ENCODE measurements at places on chromosomes 16 and 17.

DNA sequence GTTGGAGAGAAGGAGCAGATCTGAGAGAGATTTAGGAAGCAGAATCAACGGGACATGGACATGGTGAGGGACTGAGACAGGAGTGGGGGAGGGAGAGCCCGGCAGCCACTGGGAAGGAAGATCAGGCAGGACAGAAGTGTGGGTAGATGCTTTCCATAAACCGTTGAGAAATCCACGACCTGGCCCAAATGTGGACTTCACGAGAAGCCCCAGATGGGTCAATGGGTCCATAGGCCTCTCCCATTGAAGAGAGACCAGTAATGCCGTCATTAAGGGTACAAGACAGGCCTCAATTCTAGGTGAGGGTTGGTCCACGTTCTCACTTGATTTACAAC, 530 bp upstream of the CCL22 start:
- no peak for DNase-seq

DNA sequence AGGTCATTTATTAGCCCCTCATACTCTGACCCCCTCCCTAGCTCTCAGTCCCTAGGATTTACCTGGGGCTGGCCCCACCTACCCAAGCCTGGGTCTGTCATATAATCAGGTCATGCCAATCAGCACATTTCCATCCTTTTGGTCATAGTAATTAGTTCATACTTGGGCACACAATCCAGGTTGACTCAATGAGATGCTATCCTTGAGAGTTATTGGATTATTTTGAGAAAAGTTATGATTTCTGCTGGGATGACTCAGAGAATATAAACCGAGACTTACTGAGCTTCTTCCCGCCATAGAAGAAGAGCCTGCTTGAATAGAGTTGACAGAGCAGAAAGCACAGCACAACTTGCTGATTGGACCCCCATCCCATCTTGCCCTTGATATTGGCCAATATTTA, 331.5 kb downstream of the CBLN1 start:
- no peak for DNase-seq

DNA sequence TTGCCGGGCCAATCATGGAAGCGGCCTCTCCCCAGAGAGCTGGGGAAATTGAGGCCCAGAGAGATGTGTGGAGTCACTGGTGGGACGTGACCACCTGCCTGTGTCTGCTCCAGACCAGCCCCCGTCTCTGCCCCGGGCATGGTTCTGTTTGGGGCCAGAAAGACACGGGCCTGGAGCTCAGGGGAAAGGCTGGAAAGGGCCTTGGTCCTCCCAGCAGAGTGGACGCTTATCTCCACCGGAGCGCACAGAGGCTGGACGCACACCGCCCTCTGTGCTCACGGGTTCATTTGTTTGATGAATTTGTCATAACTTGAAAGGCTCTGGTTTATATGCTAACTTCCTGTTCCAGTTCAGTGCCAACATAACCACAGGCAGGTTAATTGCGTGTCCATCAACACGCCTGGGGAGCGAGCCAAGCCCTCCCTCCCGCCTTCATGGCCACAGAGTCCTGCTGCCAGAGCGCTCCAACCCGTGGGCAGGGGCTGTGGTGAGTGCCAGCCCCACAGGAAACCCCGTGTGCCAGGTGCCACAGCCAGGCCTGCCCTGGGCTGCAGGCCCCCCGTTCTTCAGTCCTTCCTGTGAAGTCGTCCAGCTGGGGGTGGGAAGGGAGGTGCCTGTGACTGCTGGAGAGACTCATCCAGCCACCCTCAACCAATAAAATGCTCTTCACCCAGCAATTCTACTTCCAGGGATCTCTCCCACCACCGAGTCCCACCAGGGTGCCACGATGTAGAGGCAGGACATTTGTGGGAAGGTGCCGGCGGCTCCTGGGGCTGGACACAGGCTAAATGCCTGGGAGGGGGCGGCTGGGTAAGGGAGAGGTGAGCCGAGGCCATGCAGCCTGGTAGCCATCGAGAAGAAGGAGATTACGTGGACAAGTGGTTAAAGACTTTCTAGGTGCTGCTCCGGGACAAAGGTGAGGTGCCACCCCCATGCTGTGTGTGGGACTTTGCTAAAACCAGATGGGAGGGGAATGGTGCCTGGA, 29.4 kb upstream of the BAHCC1 start:
- DNase-seq = no peak

- no peak for DNase-seq
Measured at GRCh38 chr17:74952431-74953133, 16.9 kb downstream of the OTOP3 start.

DNA sequence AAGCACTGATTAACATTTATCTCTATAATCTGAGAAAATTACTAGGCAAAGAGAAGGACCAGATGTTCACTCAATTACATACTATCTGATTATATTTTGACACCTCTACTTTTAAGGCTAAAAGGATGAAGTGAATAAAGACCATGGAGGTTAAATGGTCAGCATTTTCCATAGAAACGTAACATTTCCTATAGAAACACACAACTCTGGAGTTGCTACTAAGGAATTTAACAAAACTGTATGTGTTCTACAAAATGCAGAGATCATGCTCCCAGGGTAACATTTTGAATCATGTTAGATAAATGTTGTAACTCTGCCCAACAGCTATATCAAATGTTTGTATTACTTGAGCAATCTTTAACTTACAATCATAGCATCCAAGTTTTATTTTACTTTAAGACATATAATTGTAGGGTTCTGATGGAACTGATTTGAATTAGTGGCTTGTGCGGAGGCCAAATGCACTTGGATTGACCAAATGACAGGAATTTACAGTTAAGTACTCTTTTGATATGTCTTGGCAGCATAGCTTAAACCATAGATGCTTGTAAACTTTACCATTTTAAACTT, 97.7 kb downstream of the RPGRIP1L start:
- no peak for DNase-seq

GRCh38 chr17:50256826-50257618, 17.2 kb upstream of the TMEM92 start:
- DNase-seq = no peak

- no peak for DNase-seq
Measured at GRCh38 chr17:41739661-41740352, 5.4 kb upstream of the HAP1 start.

GRCh38 chr16:28863929-28864793, 518 bp downstream of the SH2B1 start:
- DNase-seq = no peak

- no peak for DNase-seq
Measured at GRCh38 chr16:48903039-48903438, 293.1 kb upstream of the N4BP1 start.

- DNase-seq = no peak
Measured at GRCh38 chr17:67015001-67015400, 29.4 kb upstream of the CACNG1 start.

DNA sequence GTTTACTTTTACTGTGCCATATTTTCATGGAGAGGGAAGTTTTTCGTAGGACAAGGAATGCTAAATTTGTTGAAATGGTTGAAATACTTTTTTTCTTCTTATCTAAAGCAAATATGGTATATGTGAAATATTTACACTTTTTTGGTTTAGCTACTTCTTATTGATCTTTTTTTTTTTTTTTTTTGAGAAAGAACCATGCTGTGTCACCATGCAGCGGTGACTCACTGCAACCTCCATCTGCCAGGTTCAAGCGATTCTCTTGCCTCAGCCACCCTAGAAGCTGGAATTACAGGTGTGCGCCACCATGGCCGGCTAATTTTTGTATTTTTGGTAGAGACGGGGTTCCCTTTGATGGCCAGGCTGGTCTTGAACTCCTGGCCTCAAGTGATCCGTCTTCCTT, 100.5 kb downstream of the FTO start:
- DNase-seq = no peak

DNA sequence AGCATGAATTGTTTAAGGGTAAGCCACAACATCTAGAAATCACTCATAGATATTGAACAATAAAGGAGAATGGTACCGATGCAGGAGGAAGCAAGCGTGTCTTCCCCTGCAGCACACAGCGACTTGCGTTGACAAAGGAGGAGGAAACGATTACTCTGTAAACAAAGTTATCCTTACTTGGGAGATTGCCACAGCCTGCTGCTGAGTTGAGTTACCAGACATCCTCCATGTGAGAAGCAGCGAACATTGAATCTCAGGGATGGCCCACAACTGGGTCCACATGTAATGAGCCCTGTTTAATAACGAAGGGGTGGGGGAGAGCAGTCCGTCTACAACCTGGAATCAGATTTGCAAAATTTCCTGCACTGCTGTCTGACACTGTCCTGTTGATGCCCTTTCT, 27.7 kb downstream of the CLUH start:
- no peak for DNase-seq

DNA sequence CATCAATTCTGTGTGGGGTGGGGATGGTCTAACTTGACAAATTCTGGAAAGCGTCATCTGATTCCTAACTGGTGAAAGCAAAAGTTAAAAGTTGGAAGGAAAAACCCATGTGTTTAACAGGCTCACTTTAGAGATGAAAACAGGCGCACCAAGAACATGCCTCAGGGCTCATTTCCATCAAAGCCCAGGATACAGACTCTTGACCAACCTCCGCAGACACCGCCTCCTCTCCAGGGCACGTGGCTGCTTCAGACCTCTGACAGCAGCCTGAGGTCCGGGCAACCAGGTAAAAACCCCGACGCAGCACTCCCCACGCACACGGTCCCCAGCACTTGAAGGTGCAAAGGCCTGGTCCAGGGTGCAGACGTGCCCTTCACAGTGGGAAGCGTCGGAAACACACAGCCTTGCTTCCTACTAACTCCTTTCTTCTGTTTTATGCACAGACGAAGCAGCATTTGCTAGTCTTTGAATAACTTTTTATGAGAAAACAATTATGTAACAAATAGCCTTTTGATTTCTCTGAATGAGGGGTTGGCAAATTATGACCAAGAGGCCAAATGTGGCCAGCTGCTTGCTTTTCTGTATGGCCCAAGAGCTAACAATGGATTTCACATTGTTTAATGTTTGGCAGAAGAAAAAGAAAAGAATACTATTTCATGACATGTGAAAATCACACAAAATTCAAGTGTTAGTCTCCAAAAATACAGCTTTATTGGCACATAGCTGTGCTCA, 44.2 kb upstream of the TRAP1 start:
- no peak for DNase-seq

- DNase-seq = no peak
Measured at GRCh38 chr17:81252326-81252986, 13.3 kb downstream of the NDUFAF8 start.

DNA sequence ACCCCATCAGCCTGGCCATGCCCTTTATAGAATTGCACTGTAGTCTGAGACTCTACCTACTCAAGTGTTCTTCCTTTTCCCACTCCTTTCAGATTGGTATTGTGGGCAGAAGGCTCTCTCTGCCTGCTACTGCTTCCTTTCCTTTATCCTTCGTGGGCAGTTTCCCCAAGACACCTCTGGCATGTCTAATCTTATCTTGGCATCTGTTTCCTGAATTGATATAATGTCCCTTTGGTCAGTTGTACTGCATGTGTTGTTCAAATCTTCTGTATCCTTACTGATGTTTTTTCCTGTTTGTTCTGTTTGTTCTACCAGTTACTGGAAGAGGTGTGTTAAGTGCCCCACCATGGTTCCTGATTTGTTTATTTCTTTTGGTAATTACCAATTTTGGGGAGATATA, 29.5 kb upstream of the MSI2 start:
- DNase-seq = no peak

DNA sequence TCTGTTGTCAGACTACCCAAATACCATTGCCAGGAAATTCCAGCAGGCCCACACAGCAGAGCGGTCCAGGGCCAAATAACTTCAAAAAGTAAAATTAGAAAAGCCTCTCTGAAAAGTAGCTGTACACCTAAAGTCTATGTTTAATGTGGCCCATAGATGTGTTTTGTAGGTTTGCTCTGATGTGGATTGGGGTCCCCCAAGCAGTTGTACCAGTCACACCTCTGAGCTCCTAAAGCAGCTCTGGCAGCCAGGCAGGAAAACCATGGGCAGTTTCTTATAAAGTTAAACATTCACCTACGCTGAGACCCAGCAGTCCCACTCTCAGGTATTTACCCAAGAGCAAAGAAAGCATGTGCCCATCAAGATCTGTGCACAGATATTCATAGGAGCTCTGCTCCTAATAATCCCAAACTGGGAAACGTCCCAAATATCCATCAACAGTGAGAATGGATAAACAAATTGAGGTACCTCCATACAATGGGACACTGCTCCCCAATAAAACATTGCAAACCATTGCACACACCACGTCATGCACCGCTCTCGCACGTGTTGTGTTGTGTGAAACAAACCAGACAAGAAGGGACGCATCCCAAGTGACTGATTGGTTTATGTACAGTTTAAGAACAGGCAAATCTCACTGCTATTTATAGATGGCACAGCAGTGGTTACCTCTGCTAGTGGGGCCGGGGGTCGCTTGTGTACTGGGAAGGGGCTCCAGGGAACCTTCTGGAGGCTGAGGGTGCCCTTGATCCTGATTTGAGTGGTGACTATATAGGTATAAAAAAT, 15.8 kb upstream of the PRM1 start:
- DNase-seq = no peak

- no peak for DNase-seq
Measured at GRCh38 chr17:66569572-66569971, 265.3 kb upstream of the CACNG5 start.

- DNase-seq = no peak
Measured at GRCh38 chr16:69105501-69106361, at the start of gene HAS3. Gene HAS3 (plus strand): TSS chr16:69105653. CDS start chr16:69109396, 3,743 bp downstream.

- no peak for DNase-seq
Measured at GRCh38 chr16:3998793-3999478, 117.3 kb downstream of the ADCY9 start.

GRCh38 chr17:78163881-78164747, 4.3 kb upstream of the SYNGR2 start:
- DNase-seq = no peak

GRCh38 chr16:48590476-48590875, 19.5 kb downstream of the N4BP1 start:
- no peak for DNase-seq

DNA sequence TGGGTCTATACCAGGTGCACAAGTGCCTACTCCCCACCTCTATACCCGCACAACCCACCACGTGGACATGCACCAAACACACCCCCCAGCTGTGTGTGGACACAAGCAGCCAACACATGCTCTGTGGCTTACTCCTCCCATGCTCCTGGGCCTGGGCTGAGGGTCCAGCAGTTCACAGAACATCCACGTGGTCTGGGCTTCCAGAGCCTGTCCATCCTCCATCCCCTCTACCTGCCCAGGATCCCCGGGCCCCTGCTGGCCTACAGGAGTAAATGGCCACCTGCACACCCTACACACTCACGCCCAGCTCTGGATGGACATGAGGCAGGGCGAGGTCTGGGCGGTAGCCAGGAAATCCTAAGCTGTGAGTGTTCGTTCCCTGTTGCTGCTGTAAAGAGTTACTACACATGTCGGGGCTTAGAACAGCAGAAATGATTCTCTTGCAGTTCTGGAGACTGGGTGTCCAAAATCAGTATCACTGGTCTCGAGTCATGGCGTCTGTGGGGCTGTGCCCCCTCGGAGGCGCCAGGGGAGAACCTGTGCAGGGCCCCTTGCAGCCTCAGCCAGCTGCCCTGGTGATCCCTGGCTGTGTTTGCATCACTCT, 15.0 kb upstream of the RAI1 start:
- no peak for DNase-seq
